ENCODE measurements at places on chromosomes 7 and 10. TPM values are rescaled to one million over a fixed set of nuclear protein-coding genes. Genes with fewer than 3 reads are reported as not detected.

DNA sequence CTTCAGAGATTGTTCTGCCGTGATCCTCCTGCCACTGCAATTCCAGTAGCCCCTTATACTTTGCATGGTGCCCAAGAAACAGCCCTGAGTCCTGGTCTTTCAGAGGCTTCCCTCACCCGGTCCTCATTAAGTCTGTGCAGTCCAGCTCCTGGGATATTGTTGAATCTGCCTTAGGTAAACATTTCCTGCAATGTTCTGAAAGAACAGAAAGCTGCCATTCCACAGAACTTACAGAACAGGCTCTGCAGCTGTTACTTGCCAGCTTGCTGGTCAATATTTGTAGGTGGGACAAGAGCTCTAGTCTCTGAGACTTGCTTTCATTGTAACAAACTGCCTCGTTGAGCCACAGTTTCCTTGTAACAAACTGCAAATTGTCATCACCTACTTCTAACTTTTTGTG is 115.0 kb upstream of the KIF5B start:
- no peak for DNase-seq

Gene CFAP58
- 0.94 TPM for polyA plus RNA-seq

DNA sequence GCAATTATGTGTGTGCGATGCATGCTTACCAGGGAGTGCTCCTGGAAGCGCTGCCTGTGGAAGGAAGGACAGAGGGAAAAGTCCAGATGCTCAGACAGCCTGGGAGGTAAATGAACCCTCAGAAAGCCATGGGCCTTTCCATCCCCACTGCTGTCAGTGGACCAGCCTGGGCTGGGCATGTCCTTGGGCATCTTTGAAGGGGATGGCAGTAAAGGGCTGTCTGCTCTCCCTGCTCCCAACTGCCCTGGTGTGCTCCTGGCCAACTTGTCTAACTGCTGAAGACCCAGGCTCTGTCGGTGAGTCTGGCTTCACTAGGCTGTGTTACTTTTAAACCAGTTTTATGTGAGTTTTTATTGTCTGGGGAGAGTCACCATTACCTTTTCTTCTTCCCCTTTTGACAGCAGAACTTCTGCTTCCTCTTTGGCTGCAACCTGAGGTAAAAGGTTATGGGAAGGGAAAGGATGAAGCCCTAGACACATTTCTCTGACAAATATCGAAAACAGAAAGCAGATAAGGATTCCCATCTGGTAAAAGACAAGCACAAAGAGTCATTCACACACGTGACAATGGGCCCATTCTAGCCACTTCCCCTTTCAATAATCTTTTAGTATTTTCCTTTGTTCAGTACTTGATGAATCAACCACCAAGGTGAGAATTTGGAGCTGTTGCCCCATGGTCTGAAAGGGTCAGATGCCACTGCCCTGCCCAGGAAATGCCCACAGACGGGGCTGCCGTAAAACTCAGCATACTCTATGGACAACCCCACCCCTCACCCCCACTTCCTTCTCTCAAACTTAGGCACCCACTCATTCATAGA is 27.6 kb upstream of the PIK3AP1 start:
- DNase-seq: no peak

GRCh38 chr7:20470082-20470481 is 139.4 kb downstream of the ITGB8 start:
- DNase-seq: no peak

Gene GHRHR
- not detected for polyA plus RNA-seq

- no peak for DNase-seq
Observed at GRCh38 chr7:140062118-140062527, 628 bp downstream of the PARP12 start.

DNA sequence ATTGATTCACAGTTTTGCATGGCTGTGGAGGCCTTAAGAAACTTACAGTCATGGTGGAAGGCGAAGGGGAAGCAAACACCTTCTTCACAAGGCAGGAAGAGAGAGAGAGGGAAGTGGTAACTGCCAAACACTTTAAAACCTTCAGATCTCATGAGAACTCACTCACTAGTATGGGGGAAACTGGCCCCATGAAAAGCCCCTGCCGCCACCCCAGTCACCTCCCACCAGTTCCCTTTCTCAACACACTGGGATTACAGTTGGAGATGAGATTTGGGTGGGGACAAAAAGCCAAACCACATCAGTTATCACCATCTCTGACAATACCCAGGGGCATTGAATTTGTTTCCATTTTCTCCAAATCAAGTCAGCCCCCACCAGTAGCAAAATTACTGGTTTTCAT is 740.4 kb downstream of the GATA3 start:
- DNase-seq: no peak

GRCh38 chr7:44188480-44189225 is 586 bp downstream of the GCK start:
- DNase-seq: no peak

DNA sequence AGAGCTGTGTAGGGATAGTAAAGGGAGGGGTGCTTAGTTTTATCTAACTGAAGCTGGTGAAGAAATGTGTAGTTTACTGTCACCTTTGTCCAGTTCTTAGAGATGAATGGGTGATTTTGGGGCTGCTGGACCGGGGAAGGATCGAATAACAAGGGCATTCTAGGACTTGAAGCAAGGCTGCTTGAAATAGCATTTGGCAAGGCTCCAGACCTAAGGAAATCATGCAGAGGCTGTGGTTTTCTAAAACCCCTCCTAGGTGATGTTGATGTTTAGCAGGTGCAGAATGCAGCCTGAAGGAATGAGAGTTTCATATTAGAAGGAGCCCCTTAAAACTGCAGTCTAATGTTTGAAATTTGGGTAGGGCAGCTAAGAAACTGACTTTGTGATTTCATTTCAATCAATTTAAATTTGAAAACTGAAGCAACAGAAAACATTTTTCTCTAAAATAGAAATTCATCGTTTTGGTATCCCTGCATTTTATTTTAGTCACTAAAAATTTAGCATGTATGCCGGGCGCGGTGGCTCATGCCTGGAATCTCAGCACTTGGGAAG is 68.5 kb downstream of the TET1 start:
- no peak for DNase-seq
